ENCODE measurements at places on chromosomes 16 and 17. TPM values are rescaled to one million over a fixed set of nuclear protein-coding genes. Genes with fewer than 3 reads are reported as not detected.

CLEC10A gene
- not detected for total RNA-seq

CCDC200 gene
- total RNA-seq: not detected

DNA sequence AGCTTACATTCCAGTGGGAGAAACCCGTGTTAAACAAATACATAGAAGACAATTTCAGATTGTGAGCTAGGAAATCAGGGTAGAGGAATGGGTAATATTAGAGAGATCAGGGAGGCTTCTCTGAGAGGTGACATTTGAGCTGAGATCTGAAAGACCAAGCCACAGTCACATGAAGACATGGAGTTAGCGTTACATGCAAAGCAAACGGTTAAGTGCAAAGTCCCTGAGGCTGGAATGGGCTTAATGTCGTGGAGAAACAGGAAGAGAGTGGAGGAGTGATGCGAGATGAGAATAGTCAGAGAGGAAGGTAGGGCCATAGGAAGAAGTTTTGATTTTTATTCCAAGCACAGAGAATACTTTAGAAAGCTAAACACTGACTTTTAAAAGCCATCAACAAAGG, 246.1 kb downstream of the IRX3 start:
- peaks cover 26% of the 10 kb centered on the region for H3K36me3 ChIP-seq
- no peak for DNase-seq
- H3K4me3 ChIP-seq: no peak overlapping the region
- H3K27ac ChIP-seq: no peak overlapping the region
- no peaks in the 10 kb centered on the region for H3K4me1 ChIP-seq

DLX3 gene
- 15.9 TPM for total RNA-seq

DNA sequence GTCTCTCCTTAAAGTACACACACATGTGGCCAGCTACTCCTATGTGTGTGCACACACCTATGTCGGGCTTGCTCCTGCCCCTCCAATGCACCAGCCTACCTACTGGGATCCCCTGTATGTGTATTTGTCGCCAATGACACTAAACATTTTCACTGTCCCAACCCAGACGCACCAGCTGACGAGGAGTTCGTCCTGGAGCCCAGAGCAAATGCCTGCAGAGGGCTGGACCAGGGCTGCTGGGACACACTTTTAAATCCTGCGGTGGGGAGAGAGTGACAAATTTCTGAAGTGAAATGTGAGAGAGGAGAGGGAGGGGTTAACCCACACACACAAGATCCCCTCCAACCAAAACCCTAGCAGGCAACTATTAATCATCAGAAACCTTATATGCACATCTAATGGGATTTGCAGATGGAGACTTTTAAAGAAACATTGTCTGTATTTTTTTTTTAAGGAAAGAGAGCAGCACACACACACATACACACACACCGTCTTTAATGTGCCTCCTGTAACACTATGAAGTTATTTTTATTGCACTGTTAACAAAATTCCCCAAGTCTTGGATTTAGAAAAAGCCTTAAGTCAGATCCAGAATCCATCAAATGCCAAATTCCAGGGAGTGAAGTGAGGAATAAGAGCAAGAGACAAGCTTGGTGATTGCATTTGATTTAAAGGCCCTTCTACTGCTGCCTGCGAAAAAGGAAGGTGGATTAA, at the start of gene MEOX1:
TSS of gene MEOX1 (minus strand) at position 224 of the 714 bp plus-strand sequence. CDS start 388 bp downstream, outside the sequence.
- peaks cover 54% of the 10 kb centered on the region for H3K4me1 ChIP-seq
- DNase-seq: no peak
- H3K4me3 ChIP-seq: peak within 1 kb of the TSS; percentile 86
- no peaks in the 10 kb centered on the region for H3K27me3 ChIP-seq
- no peaks in the 10 kb centered on the region for H3K36me3 ChIP-seq
- H3K27ac ChIP-seq: peak within 1 kb of the TSS; percentile 93

- H3K4me3 ChIP-seq: no peak overlapping the region
- no peak for DNase-seq
- peaks cover 5% of the 10 kb centered on the region for H3K4me1 ChIP-seq
- H3K36me3 ChIP-seq: no peaks in the 10 kb centered on the region
Measured at GRCh38 chr17:74316220-74316619, 9.8 kb upstream of the KIF19 start.

GRCh38 chr17:74922694-74923537, at the start of gene USH1G:
TSS of gene USH1G (minus strand) at chr17:74923255. CDS start at chr17:74923073, 182 bp downstream.
- H3K4me1 ChIP-seq: no peaks in the 10 kb centered on the region
- no peak within 1 kb of the TSS for H3K27ac ChIP-seq
- peak within 1 kb of the TSS; percentile 71 for H3K4me3 ChIP-seq
- no peak for DNase-seq
- H3K36me3 ChIP-seq: no peaks in the 10 kb centered on the region

SEZ6 gene
- 11.5 TPM for total RNA-seq

GRCh38 chr16:87076950-87077749, 240.0 kb downstream of the C16orf95 start:
- peak; percentile 66 for DNase-seq
- H3K36me3 ChIP-seq: peaks cover 3% of the 10 kb centered on the region
- H3K4me3 ChIP-seq: no peak overlapping the region
- peaks cover 12% of the 10 kb centered on the region for H3K27me3 ChIP-seq
- peaks cover 7% of the 10 kb centered on the region for H3K4me1 ChIP-seq
- H3K27ac ChIP-seq: no peak overlapping the region

DNA sequence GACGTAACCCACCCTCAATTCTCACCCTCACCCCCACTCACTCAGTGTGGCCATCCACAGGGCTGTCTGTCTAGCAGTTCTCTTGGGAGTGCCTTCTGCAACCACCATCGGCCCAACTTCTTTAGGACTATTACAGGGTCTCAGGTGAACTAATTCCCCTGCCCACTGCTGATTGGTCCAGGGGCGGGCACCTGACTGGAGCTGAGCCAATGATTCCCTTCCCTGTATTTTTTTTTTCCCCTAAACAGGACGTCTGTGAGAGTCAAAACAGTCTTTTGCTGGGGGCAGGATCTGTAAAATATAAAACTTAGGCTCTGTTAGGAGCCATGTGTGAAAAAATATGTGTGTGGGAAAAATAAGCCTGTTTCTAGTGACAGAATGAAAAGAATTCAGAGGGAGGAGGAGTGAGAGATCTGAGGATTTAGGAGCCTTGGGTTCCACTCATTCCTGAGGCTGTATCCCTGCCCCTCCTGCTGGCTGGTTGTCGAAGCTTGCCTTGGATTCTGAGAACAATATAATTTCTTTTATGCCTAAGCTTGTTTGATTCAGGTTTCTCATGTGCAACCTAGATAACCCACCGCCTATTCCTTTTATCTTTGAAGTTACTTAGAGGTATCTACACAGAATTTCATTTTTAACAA, 115.0 kb downstream of the SPACA3 start:
- no peak overlapping the region for H3K27ac ChIP-seq
- no peak overlapping the region for H3K4me3 ChIP-seq
- DNase-seq: no peak
- H3K4me1 ChIP-seq: no peaks in the 10 kb centered on the region
- no peaks in the 10 kb centered on the region for H3K36me3 ChIP-seq

NPIPB2 gene
- total RNA-seq: 7.5 TPM

DNA sequence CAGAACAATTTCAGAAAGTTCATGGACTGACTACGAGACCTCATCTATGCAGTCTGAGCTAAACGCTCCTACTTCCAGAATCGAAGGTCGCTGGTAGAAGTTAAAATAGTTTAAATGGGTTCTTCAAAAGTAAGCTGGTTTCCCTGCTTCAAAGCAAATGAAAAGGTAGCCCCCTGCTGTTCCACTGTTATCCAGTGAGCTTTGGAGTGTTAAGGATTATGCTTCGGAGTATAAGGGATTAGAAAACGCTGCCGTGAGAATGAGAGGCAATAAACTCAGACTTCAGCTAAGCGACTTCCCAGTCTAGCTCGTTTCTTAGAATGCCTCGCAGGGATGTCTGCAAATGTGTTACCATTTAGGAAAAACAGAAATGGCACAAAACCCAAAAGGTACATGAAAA, 12.4 kb downstream of the MLYCD start:
- H3K4me1 ChIP-seq: peaks cover 18% of the 10 kb centered on the region
- no peak for DNase-seq
- peak overlapping the region; percentile 63 for H3K27ac ChIP-seq
- no peaks in the 10 kb centered on the region for H3K27me3 ChIP-seq

DNA sequence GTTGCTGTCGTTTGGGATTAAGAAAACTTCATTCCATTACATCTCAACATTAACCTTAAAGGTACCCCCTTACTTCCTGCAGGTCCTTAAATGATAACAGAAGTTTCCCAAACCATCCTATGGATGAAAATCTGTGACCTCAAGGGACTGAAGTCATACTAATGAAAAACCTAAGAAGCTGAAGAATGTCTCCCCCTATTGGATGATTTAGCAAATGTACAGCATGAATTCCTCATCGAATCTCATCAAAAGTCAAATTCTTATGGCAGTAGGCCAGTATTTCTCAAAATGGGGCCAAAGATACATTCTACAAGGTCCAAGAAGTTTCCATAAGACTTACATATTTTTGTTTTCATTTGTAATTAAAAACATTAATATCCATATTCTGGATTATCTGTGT, 13.5 kb downstream of the SCO1 start:
- no peaks in the 10 kb centered on the region for H3K27me3 ChIP-seq
- no peaks in the 10 kb centered on the region for H3K4me1 ChIP-seq
- H3K4me3 ChIP-seq: no peak overlapping the region
- H3K36me3 ChIP-seq: peaks cover 50% of the 10 kb centered on the region

GRCh38 chr16:79845033-79845733, 244.6 kb upstream of the MAF start:
- DNase-seq: no peak
- H3K36me3 ChIP-seq: no peaks in the 10 kb centered on the region
- peaks cover 9% of the 10 kb centered on the region for H3K4me1 ChIP-seq
- no peak overlapping the region for H3K4me3 ChIP-seq
- H3K27me3 ChIP-seq: peaks cover 3% of the 10 kb centered on the region

GRCh38 chr17:79444198-79444597, 166.7 kb downstream of the RBFOX3 start:
- no peak overlapping the region for H3K27ac ChIP-seq
- no peak overlapping the region for H3K4me3 ChIP-seq
- DNase-seq: no peak
- no peaks in the 10 kb centered on the region for H3K4me1 ChIP-seq
- H3K36me3 ChIP-seq: no peaks in the 10 kb centered on the region
- H3K27me3 ChIP-seq: peaks cover 10% of the 10 kb centered on the region

Data from type B pancreatic cell (in vitro differentiated cells).